Activated CD8-positive, alpha-beta memory T cell treated with anti-CD3 and anti-CD28 coated beads, Interleukin-2, amount 10 ng/mL, durations not matched to agents 7 days and 5 days (primary cell): ENCODE measurements at places on chromosomes 1 and 21.
A peak's percentile ranks its signal among the peaks of the same experiment; 100 is the strongest.

GRCh38 chr21:25179116-25179515 lies 428.2 kb downstream of the MRPL39 start:
- DNase-seq, result no peak

DNA sequence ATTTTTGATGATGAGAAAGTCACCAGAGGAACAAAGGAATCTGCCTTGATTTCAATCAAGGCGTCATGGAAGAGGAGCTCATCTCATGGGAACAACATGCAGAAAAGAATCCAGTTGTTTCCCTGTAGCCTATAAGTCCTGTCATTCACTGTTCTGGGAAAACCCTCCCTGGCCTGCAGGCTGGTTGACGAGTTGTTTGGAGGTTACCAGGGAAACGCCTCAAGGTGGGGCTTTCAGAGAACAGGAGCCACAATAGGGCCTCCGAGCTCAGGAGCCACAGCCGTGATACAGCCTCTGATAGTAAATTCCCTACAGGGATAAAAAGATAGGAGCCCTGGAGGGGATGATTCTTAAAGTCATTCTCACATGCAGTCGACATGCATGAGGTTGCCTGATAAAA lies 135.2 kb downstream of the PSMG1 start:
- no peak for DNase-seq

DNA sequence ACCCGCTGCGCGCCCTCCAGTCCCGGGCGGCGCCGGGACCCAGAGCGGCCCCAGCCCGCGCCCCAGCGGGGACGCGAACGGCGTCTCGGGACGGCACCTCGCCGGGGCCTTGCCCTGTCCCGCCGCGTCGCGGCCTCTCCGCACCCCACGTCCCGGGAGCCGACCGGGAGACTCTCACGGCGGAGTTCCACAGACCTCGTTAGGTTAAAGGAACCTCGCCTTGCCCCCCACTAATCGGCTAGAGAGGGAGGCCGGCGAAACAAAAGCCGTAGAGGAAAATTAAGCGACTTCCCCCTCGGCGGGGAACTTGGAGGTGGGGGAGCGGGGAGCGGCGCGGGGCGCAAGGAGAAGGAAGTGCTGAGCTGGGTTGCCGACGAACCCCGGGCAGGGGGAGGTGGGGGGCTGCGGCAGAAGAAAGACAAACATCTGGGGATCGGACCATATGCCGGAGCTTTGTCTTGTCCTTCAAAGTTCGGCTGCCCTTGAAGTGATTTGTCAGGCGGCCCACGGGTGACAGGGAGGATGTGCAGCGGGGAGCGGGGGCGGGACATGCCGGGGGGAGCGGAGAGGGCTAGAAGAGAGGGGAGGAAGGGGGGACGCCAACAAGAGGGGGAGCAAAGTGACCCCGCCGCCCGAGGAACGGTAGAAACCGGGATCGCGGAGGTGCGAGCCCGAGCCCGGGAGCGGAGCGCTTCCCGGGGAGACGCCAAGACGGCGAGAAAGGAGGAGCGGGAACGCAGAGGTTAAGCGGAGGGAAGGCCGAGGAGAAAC lies 120.0 kb upstream of the RRP15 start:
- no peak for DNase-seq

DNA sequence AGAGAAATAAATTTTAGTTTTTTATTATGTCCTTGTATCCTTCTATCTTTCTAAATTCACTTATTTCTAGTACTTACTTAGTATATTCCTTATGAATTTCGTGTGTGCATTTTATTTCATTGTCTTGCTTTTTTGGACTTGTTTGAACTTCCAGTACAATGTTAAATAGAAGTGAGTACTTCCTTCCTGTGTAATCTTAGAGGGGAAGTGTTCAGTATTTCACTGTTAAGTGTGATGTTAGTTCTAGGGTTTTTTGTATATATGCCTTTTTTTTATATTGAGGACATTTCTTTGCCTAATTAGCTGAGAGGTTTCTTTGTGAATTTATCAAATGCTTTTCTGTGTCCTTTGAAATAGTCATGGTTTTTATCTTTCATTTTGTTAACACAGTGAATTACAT lies 10.7 kb downstream of the LYPLAL1 start:
- no peak for DNase-seq

- no peak for DNase-seq
Observed at GRCh38 chr1:231070758-231071444, 30.8 kb upstream of the FAM89A start.

DNA sequence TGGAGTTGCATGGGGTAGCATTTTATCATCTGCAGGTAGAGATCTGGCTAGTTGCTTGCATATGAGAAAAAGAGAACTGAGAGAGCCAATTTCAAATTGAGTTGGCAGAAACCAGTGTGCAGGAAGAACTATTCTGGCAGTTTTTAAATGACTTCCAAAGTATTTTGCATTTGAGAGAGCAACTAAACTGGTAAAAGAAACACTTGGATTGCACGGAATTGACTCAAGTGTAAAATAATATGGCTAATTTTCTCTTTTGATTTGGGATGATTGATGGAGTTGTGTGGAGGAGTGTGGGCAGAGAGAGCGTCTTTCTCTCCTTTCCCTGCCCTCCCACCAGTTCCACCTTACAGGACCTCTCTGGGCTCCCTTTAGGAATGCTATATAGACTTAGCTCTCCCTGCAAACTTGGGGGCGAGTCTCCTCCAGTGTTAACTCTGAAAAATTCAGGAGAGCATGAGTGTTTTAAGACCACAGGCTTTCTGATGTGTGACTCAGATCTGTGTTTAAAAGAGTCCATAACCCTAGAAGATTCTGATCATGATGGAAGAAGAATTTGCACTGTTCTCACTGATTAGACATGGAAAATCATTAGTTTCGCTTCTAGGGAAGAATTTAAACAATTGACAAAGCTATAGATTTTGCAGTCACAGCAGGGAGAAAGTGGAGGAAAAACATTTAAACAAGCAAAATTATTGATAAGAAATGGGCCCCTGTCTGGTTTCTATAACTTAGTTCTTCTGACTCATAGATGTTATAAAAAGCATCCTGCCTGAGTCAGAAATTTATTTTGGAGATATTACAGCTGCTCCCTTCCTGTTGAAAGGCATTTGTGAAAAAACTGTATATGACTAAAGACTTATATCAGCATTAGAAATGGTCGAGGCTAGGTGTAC lies 24.9 kb upstream of the CTBS start:
- DNase-seq, result no peak

- no peak for DNase-seq
Observed at GRCh38 chr21:37710546-37711285, 205.5 kb downstream of the KCNJ6 start.

- peak; percentile 77 for DNase-seq
Observed at GRCh38 chr1:20194757-20195461, 8.6 kb upstream of the PLA2G2C start.

GRCh38 chr1:45002650-45003645 lies 8.2 kb downstream of the HECTD3 start:
- no peak for DNase-seq

- peak; percentile 96 for DNase-seq
Observed at GRCh38 chr1:145978854-145979745, 14.6 kb downstream of the POLR3GL start.

GRCh38 chr1:41353744-41354143 lies 7.5 kb upstream of the FOXO6 start:
- DNase-seq, result no peak

DNA sequence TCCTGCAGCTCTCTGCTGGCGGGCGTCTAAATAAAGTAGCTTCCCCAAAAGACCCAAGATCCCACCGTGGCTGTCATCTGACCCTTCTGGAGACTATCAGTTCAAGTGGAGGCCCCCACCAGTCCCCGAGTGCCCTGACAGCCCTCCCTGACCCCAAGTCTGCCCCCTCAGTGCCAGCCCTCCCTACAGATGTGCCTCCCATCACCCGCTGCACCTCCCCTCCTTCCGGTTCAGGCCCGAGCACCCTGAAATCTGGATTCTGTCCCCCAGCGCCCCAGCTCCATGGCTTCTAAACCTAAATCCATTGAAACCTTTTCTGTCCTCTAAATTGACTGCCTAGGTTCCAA lies 595 bp downstream of the IL10RB start:
- peak; percentile 65 for DNase-seq

GRCh38 chr1:86914998-86915736 lies 732 bp downstream of the HS2ST1 start:
- DNase-seq, result peak; percentile 67

- DNase-seq, result no peak
Observed at GRCh38 chr1:101051688-101052638, 26.4 kb upstream of the DPH5 start.

DNA sequence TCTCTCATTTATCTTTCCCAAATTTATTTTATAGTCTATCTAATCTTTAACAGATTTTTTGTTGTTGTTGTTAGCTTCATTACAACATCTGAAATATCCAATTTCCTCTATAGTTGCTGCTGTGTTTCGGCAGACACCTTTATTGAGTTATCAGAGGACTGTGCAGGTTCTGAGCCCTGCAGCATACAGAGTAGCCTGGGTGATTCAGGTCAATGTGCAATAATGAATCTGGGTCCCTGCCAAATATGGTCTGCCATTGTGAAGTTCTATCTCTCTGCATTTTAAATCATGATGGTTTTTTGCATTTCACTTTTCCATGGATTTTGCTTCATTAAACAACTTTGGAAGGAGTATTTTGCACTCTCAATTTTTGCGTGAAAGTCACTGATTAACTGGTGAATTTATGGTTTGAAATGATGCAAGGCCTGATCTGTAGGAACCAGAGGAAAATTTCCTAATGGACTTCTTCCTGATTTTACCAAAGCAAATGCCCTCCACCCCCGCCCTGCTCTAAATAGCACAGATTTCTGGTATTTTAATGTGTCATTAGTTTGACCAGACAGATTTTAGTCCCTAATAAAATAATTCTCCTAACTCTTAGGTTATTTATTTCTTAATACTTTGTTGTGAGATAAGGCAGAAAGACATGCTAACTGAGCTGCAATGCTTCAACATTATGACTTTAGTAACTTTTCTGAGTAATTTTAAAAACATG lies 402.3 kb downstream of the PTBP2 start:
- no peak for DNase-seq

DNA sequence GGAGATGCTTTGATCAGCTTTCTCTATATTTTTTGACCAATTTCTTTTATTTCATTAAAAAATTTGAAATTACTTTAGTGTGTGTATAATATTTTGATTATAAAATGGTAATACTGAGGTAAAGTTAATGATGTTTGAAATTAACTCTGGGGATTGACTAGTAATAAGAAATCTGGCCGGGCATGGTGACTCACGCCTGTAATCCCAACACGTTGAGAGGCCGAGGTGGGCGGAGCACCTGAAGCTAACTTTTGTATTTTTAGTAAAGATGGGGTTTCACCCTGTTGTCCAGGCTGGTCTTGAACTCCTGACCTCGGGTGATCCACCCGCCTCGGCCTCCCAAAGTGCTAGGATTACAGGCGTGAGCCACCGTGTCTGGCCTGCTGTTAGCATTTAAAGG lies 17.5 kb downstream of the SCP2 start:
- no peak for DNase-seq

DNA sequence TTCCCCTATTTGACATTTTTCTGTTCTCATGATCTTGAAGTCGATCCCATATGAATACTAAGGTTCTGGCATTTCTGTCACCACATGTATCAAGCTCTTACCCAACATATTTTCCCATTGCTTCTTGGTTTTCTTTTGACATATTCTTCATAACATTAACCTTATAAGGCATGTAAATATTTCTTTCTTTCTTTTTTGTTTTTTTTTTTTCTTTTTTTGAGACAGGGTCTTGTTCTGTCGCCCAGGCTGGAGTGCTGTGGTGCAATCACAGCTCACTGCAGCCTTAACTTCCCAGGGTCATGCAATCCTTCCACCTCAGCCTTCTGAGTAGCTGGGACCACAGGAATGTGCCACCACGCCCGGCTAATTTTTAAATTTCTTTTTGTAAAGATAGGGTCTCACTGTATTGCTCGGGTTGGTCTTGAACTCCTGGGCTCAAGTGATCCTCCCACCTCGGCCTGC lies 33.1 kb upstream of the ERRFI1 start:
- no peak for DNase-seq

DNA sequence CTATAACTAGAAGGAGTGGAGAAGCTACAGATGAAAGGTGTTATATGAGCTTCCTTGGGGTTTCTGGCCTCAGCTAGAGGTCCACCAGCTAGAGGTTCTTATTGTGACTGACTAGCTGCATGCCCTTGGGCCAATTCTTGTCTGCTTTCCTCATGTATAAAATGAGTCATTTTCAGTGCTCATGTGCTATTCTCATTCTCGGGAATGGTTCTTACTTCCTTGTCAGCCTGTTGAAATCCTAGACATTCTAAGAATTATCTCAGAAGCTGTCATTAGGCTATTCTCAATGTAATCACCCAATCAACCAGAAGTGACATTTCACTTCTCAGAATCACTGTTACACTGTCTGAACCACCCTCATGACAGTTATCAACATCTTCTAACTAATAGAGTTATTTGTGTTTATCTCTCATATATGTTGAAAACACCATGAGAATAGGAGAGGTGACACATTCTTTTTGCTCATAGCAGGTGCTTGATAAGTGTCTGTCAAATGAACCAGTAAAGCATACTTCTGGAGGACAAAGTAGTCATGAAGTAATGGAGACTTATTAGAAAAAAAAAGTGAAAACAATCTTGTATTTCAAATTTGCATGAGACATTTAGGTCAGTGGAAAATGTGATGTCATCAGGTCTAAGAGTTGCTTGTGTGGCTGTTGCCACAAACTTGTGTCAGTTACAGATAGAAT lies 122.8 kb upstream of the IVNS1ABP start:
- peak; percentile 82 for DNase-seq

- DNase-seq, result no peak
Observed at GRCh38 chr1:197444755-197445154, 176.7 kb downstream of the CRB1 start.

GRCh38 chr1:15305468-15305770 lies 58.4 kb downstream of the FHAD1 start:
- no peak for DNase-seq

DNA sequence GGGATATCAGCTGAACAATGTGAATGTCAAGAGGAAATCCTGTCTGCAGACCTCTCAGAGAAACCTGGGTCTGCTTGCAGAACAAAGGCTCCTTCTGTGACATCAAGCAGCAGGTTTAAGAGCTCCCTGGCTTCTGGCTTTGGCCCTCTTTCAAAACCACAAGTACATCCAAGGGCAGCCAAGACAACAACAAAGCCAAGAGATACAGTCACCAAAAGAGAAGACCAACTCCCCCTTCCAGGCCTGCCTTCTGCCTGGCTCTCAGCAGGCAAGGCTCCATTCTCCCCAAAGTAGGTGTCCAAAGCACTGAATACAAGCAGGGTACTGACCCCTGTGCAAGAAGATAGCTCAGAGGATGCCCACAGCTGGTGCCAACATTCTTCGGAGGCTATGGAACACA lies 11.5 kb downstream of the BCAR3 start:
- no peak for DNase-seq

- no peak for DNase-seq
Observed at GRCh38 chr1:180633057-180634056, 1.5 kb downstream of the XPR1 start.
